ENCODE measurements at places on chromosomes 12 and 14.

- no peak for DNase-seq
Measured at GRCh38 chr12:931591-931990, 17.9 kb downstream of the RAD52 start.

DNA sequence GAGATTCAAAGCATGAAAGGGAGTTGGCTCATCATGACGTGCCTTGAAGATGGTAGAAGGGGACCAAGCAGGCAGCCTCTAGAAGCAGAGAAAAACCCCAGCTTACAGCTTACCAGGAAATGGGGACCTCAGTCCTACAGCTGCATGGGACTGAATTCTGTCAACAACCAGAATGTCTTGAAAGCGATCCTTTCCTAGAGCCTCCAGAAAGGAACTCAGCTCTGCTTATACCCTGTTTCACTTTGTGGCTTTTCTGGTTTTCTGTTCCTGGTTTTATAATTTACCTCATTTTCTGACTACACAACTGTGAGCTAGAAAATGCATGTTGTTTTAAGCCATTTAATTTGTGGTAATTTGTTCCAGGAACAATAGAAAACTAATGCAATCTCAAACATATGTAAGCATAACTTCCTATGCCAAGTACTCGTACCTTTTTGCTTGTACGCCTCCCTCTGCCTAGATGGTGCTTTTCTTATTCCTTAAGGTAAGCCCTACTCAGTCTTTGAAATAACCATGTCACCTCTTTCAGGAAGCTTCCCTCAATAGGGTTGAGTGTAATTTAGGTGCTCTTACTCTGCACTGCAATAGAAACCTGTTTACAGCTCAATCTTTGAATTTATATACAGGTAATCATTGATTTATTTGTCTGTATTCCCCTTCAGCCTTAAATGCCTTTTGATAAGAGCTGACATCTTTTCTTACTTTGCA lies 348.8 kb downstream of the TMEM117 start:
- DNase-seq, result no peak

- DNase-seq, result no peak
Measured at GRCh38 chr14:39099748-39100147, 3.3 kb downstream of the SEC23A start.

DNA sequence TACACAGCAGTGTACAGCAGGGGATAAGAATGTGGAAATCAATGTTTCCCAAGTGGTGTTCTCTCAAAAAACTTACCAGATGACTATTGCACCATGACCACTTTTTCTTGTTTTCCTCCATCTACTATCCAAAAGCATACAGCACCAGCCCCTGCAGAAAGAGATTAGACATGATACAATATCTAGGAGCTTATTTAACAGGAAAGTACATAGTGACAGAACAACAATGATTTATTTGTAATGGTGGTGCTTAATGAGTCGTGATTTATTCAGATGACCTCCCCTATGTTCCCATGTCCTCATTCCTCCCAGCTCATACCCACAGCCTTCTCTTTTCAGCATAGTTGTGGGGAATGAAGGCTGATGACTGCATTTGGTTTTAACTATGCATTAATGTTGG lies 413.6 kb downstream of the BTG1 start:
- DNase-seq, result no peak

GRCh38 chr12:41479426-41479825 lies 291.3 kb downstream of the PDZRN4 start:
- DNase-seq, result no peak

DNA sequence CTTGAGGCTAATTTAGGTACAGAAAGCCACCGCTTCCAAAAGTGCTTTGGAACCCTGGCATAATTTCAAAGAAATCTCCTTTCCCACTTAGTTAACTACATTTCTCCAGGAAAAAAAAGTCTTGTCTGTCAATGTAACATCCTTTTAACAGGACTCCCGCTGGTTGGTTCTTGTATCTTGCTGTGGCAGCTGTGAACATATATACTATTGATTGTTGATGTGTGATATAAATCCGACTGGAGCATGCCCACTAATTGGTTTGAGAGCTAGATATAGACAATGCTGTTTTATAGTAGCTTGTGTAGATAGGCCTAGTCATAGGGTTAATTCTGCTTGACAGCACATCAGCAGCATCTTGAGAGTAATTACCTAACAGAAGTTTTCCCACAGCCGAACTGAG lies 89.6 kb downstream of the MSRB3 start:
- DNase-seq, result no peak

GRCh38 chr14:59305231-59305630 lies 116.8 kb downstream of the DAAM1 start:
- no peak for DNase-seq

DNA sequence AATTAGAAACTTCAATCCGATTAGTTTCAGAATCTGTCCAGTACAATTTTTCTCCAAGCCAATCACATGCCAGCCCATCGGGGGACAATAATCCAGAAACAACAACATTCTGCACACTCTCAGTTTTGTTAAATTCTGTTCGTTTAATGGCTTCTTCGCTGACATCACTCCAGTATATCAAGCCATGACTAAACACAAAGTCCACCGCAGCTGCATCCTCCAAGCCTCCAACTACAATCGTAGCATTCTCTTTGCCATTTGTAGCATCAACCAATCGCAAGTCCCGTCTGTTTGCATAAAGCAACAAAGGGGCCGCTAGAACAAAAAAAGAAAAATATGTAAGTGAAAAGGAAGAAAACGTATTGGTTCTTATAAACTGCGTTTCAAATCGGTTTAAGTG lies 22.5 kb downstream of the LRP6 start:
- no peak for DNase-seq

GRCh38 chr14:71488703-71489191 lies 443.5 kb upstream of the RGS6 start:
- DNase-seq, result no peak

- DNase-seq, result no peak
Measured at GRCh38 chr12:2845280-2845679, 10.4 kb upstream of the NRIP2 start.

- no peak for DNase-seq
Measured at GRCh38 chr12:55065535-55065934, 45.8 kb downstream of the NEUROD4 start.

DNA sequence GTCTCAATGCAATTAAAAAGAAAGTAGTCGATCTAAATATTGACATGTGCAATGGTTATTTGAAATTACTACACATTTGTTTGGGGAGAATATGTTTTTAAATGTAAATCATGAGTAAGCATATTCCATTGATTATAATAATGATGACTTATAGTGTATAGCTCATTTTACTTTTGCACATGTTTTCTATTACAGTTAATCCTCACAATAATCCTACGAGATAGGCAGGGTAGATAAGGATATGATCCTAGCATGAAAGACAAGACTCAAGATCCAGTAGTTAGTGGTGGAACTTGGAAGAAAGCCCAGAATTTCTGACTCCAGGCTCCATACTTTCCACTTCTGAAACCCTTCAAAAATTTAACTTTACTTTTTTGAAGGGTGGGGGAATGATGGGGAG lies 94.0 kb downstream of the NAV3 start:
- no peak for DNase-seq

DNA sequence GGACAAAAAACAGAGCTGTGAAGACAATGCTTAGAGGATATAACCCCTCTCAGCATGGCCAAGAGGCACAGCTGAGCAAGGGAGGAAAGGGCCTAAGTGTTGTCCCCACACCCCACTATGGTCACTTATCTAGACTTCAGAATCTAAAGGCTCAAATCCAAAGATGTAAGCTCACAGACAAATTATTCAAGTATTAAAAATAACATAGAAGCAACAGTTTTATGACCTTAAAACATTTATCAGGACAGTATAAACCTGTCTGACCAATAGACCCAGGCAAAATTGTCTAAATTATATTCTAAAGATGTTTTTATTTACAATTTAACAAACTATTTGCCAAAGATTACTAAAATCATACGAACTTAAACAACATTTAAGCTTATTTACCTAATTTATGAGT lies 28.1 kb upstream of the PRICKLE1 start:
- DNase-seq, result no peak

GRCh38 chr12:1171657-1172408 lies 180.8 kb downstream of the ERC1 start:
- no peak for DNase-seq

DNA sequence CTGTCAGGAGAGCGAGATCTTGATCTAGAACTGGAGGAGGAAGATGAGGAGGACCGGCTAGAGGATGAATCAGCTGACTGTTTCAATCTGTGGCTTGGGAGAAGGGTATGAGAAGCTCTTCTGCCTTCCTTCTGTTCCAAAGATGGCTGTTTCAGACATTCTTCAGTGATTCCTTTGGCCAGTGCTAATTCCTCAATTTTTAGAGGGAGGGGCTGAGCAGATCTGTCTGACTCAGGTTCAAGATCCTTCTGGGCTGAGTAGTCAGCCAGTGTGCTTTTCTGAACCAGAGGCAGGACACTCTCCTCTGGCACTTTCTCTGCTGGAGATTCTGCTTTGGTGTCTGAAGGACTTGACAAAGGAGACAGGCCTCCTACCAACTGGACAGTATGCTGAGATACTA lies 15.2 kb downstream of the ACIN1 start:
- DNase-seq, result no peak

- no peak for DNase-seq
Measured at GRCh38 chr12:25126746-25127145, 68.2 kb downstream of the DNAI7 start.

GRCh38 chr12:131133015-131133905 lies 179.6 kb downstream of the ADGRD1 start:
- DNase-seq, result no peak

GRCh38 chr12:116347265-116347664 lies 69.8 kb upstream of the MED13L start:
- DNase-seq, result no peak

- no peak for DNase-seq
Measured at GRCh38 chr12:80445083-80445793, 1.2 kb downstream of the PTPRQ start.

- no peak for DNase-seq
Measured at GRCh38 chr14:36167431-36167830, 9.1 kb downstream of the PTCSC3 start.

DNA sequence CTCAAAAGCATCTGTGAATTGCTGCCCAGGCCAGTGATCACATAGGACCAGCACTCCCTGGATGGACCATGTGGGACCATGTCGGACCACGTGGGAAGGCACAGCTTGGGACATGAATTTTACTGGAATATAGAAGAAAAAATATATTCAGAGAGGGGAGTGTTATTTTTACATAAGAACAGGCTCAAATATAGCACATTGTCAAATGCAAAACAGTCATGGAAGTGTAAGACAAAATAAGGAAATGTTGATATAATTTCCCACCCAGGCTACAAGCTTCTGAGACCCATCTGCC lies 68.3 kb downstream of the CMKLR1 start:
- no peak for DNase-seq

DNA sequence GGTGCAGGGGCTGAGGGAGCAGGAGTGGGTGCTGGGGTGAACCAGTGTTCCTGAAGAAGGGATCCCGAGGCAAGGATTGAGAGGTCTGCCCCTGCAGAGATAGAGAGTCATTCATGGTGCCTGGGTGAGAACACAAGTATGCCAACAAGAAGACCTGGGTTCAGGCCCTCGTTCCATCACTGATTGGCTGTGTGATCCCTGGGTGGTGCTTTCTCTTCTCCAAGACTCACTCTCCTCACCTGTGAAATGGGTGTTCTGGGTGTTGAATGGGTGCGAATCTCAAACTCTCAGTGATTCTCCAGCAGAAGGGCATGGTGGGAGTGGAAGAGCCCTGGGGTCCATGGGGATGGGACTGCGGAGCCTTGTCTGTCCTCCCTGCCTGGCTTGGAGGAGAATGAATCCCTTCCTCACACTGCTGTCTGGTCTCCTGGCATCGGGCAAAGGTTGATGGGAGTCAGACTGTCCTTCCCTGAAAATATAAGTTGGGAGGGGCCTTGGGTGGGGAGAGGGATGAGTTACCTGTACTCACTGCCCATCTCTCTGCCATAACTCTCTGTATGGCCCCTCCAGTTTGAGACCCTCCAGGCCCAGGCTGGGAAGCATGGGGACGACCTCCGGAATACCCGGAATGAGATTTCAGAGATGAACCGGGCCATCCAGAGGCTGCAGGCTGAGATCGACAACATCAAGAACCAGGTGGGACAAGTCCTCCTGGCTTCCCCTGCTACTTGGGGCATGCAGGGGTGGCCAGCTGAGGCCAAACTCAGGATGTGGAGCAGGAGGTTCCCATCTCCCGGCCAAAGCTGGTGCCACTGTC lies 9.6 kb downstream of the KRT7 start:
- no peak for DNase-seq

DNA sequence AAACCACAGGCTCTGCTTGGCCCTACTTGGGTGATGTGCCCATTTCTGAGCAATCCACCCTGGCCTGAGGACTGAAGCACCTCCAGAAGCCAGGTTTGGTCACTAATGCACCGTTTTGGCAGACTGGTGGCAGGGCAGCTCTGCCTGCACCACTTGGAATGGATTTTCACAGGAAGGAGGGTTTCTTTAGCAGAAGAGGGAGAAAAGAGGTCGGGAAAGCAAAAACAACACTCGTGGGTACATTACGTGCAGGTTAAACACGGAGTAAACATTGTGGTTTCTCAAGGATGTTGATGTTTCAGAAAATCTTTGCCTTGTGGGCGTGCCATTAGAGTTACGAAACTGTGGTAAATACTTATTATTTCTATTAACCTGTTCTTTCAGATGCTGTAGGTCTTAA lies 70.8 kb downstream of the KCNA5 start:
- DNase-seq, result no peak

- DNase-seq, result no peak
Measured at GRCh38 chr12:101924618-101925017, 47.2 kb downstream of the DRAM1 start.

DNA sequence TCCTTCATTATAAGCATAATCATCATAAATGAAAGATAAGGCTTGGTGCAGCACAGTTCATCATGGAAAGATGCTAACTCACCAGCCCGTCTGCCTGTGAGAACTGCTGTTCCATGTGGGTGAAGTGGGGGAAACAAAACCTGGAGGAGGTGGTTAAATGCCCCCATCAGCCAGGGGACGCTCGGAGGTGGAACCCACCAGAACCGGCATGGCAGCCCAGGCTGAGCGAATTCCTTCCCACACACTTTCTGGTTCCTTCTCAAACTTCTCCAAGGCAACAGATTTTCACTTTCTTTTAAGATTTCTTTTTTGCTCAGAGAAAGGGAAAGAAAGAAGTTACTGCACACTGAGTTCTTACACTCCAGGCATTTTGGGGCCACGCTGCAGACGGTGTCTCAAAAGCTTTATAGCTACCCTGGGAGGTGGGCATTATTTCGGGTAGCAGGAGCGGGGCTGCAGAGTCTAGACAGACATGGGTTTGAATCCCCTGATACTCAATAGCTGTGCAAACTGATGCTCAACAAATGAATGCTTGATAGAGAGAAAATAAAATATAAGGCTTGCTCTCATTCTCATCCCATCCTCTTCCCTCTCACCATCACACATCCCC lies 190.7 kb downstream of the BCL11B start:
- DNase-seq, result no peak

- peak; percentile 66 for DNase-seq
Measured at GRCh38 chr14:69260861-69261564, 1.1 kb downstream of the GALNT16 start.

GRCh38 chr14:63174760-63175191 lies 29.5 kb upstream of the RHOJ start:
- no peak for DNase-seq

DNA sequence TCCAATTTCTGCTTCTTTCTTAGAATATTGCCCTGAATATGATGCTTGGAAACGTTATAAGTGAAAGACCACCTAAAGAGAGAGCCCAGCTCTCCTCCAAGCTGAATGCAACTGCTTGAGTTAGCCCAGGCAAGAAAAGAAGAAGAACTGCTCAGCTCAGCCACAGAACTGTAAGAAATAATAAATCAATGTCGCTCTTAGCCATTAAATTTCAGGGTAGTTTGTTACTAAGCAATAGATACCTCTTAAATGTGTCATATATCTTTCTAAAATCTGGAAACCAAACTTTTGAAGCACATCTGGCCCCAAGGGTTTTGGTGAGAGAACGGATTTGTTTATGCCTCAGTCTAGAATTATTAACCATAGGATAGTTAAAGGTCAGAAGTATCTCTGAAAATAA lies 50.4 kb downstream of the SLC6A15 start:
- DNase-seq, result no peak

All from stimulated activated naive CD8-positive, alpha-beta T cell treated with anti-CD3 and anti-CD28 coated beads, Interleukin-15, Interleukin-2, amounts not matched to agents 100 U/mL and 50 U/mL, for 24 hours (primary cell).